ENCODE measurements at places on chromosomes 3 and 15.

DNA sequence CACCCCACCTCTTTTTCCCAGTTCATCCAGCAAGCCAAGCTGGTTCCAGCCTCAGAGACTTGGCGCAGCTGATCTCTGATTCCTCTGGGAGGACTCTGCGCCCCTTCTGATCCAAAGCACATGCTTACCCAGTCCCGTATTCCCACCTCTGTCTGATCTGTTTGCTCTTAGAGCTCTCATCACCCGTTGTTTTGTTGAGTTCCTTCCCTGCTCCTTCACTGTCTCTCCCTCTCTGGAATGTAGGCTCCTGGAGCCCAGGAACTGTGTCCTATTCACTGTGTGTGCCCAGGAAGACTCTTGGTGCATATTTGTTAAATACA, 1.3 kb upstream of the ZXDC start:
- DNase-seq, result no peak

GRCh38 chr3:156359368-156359767, 195.5 kb downstream of the SSR3 start:
- no peak for DNase-seq

GRCh38 chr3:173465112-173465511, 67.6 kb downstream of the NLGN1 start:
- no peak for DNase-seq

DNA sequence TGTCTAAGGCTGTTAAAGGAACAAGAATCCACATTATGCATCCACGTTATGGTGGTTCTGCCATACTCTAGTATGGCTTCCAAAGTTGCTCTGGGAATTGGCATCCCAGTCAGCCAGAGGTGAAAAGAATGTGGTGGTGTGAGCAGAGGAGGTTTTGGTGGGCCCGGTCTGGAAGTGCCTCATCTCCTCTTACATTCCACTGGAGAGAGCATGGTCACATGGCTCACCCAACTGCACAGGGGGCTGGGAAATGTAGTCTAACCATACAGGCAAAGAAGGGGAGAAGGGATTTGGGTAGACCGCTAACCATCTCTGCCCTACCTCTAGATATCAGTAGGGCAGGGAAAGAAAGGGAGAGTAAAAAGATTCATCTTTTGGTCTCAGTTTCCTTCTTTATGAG, 3.2 kb upstream of the HEG1 start:
- DNase-seq, result no peak

- no peak for DNase-seq
Measured at GRCh38 chr3:116776880-116777785, 67.6 kb downstream of the TUSC7 start.

DNA sequence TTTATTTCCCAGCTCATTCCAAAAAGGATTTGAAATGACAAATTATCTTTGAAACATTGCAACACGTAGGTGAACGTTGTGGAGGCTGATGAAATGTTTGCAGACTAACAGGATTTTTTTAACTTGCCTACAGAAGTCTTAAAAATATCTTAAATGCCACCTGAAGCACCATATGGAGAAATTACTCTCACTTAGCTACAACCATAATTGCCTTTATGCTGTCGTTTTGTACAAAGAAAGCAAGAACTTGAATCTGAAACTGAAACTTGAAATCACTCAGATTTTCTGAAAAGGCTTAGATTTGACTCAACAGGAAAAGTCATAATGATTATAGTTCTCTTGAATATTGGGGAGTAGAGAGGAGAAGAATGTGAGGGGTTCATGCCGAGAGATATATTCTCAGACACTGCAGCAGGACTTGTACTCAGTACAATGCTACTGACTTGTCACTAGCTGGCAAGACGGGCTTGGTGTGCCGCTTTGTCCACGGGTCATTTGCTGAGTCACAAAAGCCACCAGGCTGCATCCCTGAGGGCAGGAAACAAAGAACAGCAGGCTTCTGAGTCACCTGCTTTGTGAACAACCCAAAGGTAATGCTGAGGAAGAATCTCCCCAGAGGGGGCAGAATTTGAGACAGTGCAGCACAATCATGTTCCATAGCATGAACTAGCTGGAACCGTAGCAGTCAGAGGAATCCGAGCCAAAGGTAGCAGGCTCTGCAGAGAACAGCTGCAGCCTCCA, 7.1 kb upstream of the FMN1 start:
- no peak for DNase-seq

- DNase-seq, result no peak
Measured at GRCh38 chr15:82689147-82689546, 20.5 kb downstream of the AP3B2 start.

GRCh38 chr15:84603630-84604379, 3.0 kb downstream of the ZSCAN2 start:
- DNase-seq, result no peak

DNA sequence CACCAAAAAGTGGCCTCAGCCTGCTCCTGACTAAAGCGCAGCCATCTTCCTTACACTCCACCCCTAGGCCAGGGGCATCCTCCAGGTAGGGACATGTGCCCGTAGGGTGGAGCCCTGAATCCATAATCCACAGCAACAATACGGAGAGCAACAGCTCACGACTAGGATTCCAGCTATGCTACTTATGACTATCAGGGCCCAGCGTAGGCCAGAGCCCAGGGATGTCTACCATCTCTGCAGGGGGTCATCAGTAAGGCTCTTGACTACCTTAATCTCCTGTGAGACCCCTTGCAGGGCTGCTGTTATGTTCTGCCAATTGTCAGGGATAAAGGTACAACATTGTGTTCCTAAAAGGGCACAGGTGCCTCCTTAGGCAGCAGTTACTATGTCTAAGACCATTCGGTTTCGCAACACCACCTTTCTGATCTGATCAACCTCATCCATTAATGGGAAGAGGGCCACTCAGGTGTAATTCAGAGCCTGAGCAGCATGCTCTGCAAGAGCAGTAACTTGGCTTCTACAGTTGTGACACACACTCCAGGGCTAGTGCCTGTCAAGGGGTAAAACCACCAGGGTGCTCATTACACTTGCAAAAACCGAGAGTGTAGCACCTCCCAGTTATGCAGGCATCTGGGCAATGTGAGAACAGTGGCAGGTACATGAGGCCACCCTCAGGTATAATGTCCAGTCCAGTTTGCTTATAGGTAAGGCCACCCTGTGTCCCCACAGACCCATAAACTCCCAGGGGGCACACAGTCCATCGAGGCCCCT, 11.0 kb downstream of the CCRL2 start:
- DNase-seq, result no peak

- DNase-seq, result no peak
Measured at GRCh38 chr3:149534671-149535332, 60.3 kb downstream of the TM4SF4 start.

GRCh38 chr3:187616307-187616972, 53.8 kb downstream of the SST start:
- no peak for DNase-seq

DNA sequence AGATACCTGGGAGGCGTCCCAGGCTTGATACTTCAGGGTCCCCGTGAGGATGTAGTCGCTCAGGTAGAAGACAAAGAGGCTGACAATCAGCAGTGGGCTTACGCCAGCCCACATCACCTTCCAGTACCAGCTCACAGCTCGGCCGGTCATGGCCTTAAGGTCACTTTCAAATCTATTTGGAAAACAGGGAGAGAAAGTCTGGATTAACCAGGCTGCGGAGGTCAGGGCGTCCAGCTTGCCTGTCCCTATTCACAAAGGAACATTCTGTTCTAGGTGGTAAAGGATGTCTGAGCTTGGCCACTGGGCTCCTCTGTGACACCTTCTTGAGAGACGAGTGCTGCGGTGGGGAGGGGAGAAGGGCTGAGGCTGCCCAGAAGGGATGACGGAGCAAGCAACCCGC, 36.5 kb downstream of the SLC6A20 start:
- DNase-seq, result no peak

GRCh38 chr3:114294940-114295480, 1.2 kb downstream of the TIGIT start:
- no peak for DNase-seq

DNA sequence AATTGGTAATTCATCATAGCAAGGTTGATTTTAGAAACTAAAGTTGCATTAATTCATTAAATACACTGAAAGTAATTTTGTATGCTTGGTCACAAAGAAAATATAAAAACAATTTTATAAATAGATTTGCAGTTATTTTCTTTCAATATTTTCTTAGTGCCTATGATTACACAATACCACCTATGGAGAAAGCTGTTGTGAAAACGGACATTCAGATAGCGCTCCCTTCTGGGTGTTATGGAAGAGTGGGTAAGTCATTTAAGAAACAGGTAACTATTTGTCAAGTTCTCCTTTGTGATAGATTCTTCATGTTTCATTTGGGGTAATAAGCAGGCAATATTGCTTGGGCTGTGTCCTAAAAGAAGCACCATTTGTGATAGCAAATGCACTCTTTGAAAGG, 3.0 kb downstream of the DUT start:
- no peak for DNase-seq

- no peak for DNase-seq
Measured at GRCh38 chr15:100941536-100941935, 22.4 kb downstream of the LRRK1 start.

GRCh38 chr3:159171333-159171732, 369.5 kb downstream of the MFSD1 start:
- DNase-seq, result no peak

DNA sequence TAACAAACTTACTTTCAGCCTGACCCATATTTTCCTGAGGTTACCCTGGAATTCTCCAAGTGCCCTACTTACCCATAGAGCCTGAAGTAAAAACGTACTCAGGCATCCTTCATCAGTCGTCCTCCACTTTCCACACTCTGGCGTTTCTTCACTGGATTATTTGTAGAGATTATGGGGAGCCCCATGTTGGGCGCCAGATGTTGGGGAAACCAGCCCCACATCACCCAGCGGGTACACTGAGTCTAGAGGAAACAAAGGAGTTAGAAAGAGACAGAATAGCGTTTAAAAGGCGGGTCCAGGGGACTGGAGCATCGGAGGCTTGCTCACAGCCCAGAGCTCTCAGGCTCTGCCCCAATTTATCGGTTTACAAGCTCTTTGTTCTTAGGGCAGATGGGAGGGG, 9.7 kb upstream of the SLC28A2 start:
- DNase-seq, result no peak

DNA sequence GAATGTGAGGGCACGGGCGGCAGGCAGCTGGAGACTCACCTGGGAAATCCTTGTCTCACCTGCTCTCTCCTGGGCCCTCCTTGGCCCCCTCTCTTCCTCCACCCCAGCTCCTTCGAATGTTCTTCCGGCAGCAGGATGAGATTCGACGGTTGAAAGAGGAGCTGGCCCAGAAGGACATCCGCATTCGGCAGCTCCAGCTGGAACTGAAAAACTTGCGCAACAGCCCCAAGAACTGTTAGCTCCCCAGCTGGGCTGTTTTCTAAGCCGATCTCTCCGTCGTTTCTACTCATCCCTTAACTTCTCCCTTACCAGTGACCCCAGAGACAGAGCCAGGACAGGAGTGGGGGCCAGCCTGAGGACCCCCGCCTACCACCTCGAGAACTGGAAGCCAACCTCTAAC, 95.0 kb downstream of the ANP32A start:
- DNase-seq, result no peak
